ENCODE measurements at places on chromosomes 1 and 21.
A peak's percentile ranks its signal among the peaks of the same experiment; 100 is the strongest.

DNA sequence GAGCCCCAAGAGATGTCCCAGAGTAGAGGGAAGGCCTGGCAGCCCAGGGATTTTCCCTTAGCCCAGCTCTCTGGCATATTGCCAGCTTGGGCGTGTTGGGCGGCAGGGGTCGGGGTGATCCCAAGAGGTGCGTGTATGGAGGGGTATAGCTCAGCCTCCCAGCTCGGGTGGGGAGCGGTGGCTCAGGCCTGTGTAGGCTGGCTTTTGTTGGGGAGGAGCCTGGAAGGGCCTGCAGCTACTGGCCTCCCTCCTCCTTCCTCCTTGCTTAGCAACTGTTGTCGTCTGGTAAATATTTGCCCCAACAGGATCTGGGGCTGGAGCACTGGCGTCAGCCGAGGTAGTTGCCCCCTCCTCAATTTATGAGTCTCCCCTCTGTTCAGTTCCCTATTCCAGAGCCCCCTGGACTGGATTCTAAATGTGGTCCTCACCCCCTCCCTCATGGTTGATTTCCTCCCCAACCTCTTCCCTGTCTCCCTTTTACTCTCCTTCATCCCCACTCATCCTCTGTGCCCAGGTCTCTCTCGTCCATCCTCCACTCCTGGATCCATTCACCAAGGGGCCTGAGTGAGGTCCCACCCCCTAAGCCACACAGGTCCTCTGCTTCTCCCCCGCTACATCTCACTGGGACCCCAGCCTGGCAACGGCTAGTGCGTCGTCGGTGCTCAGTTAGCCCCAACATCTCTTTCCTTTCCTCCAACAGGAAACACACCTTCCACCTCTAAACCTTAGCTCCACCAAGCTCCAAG lies 10.3 kb upstream of the LMNA start:
- H3K4me3 ChIP-seq = no peak overlapping the region
- DNase-seq = no peak
- H3K27me3 ChIP-seq = no peaks in the 10 kb centered on the region
- no peaks in the 10 kb centered on the region for H3K36me3 ChIP-seq
- H3K4me1 ChIP-seq = peaks cover 17% of the 10 kb centered on the region
- H3K27ac ChIP-seq = no peak overlapping the region

DNA sequence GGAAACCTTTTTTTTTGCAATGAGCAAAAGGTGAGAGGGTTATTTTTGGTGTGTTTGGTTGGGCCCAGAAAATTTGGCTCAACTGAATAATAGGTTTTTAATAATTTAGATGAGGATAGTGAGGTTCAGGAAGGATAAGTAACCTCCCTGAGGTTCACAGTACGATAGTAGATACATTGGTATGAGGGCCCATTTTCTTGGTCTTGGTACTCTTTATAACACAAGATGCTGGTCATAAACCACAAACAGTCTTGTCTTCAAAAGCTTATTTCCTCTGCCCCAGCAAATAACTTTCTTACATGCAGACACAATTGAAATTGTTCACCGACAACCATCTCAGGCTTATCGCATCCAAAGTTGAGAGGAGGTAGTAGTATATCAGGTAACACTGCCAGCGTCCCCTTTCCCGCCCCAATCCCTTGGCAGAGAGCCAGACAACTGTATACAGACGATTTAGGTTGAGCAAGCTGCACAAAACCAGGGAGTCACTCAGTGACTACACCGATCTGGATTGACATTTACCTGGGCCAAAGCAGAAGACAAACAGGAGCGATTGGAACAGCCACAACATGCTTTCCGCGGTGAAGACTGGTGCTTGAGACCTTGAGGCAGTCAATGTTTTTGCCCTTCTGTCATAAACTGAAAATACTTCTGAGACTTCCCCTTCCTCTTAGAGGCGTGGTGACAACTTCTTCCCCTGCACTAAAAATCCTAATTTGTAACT lies at the start of gene SLAMF6:
Gene SLAMF6, minus strand, starts transcription at position 634 of the 724 bp plus-strand sequence. Its CDS starts 63 bp downstream, at position 571.
- DNase-seq = peak; percentile 77
- peak within 1 kb of the TSS; percentile 44 for H3K27ac ChIP-seq
- peaks cover 33% of the 10 kb centered on the region for H3K4me1 ChIP-seq
- no peaks in the 10 kb centered on the region for H3K27me3 ChIP-seq

DNA sequence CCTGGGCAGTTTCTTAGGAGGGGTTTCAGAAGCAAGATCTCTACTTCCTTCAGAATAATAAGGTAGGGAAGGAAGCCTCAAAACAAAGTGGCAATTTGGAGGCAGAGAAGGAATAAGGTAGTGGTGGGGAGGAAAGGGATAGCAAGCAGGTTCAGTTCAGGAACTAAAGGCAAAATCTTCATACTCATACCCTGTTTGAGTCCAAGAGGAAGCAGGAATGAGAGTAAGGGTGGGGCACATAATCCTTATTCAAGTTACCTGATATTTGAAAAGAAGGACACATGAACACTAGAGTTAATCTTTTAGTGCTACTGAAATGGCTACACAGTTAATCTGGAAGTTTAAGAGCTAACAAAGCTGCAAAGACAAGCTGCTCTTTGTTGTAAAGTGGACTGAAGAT lies 8.4 kb upstream of the RBM8A start:
- H3K27ac ChIP-seq = no peak overlapping the region
- no peak overlapping the region for H3K4me3 ChIP-seq
- H3K27me3 ChIP-seq = no peaks in the 10 kb centered on the region
- DNase-seq = no peak

- H3K36me3 ChIP-seq = no peaks in the 10 kb centered on the region
- peak; percentile 51 for DNase-seq
- peak overlapping the region; percentile 97 for H3K27ac ChIP-seq
- H3K27me3 ChIP-seq = no peaks in the 10 kb centered on the region
Measured at GRCh38 chr1:225882694-225883615, 775 bp upstream of the TMEM63A start.

Measured in MM.1S (cell line).